Foreskin keratinocyte (primary cell): ENCODE measurements at places on chromosomes 1 and 21. TPM values are rescaled to one million over a fixed set of nuclear protein-coding genes. Genes with fewer than 3 reads are reported as not detected.

Gene ARHGEF11
- polyA plus RNA-seq = 5.6 and 6.1 TPM in 2 replicates

Gene CITED4
- 149 and 243 TPM in 2 replicates for polyA plus RNA-seq

Gene SELL
- 0.03 TPM in 1 of 2 replicates, not detected in the other for polyA plus RNA-seq

Gene SFT2D2
- 6.1 TPM in 2 replicates for polyA plus RNA-seq

Gene CSF1
- polyA plus RNA-seq = 1.2 TPM in 2 replicates

Gene LCE3A
- polyA plus RNA-seq = not detected in 2 replicates
